ENCODE measurements at places on chromosomes 13 and 19.

DNA sequence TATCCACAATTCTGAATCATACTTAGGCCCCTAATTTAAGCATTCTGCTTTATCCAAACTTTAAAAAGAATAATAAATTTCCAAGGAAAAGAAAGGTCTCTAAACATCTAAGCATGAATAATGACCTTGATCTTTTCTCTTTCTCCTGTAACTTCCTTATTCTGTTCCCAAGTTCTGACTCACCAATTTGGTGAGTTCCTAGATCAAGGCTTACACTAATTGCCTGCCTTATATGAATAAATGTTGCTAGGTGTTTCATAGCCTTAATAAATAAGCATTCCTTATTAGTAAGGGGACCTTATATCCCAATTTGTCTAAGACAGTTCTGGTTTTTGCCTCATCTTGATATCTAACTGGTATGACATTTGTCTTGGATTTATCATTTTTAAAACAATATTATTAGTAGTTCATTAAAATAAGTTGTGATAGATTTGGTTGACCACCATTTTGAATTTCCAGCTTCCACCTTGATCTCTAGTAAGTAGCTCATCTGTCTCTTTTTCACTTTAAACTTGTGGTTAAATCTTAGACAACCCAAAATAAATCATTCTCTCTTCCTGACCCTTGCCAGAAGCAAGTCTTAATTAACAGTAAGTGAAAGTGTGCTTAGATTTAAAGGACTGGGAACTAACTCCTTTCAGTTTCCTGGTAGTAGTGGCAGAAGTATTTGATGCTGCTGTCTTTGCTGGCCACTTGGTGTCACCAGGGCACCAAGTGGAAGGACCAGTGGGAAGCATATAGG is 121.2 kb upstream of the MLNR start:
- peak; percentile 68 for DNase-seq

DNA sequence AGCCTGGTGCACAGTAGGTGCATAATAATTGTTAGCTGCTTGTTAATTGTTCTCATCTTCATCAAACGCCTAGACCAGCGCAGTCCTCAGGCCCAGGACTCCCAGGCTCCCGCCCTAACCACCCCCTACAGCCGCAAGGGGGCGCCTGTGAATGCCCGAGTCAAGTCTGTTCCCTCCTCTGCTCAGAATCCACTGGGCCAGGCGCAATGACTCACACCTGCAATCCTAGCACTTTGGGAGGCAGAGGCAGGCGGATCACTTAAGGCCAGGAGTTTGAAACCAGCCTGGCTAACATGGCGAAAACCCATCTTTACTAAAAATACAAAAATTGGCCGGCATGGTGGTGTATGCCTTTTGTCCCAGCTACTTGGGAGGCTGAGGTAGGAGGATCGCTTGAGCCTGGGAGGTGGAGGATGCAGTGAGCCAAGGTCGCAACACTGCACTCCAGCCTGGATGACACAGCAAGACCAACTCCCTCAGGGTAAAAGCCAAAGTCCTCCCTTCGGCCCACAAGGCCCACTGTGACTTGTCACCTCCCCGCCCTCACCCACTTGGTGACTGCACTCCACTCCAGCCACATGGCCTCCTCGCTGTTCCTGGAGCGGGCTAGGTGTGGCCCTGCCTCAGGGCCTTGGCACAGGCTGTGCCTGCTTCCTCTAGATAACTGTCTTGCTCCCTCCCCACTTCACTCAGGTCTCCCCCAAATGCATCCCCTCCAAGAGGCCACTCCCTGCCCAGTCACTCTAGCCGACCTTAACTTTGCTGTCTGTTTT is 9.1 kb downstream of the ZNF653 start:
- peak; percentile 97 for DNase-seq

GRCh38 chr13:110758195-110758805 is 44.8 kb downstream of the ING1 start:
- no peak for DNase-seq

- no peak for DNase-seq
Observed at GRCh38 chr13:80529734-80530133, 188.8 kb upstream of the SPRY2 start.
